PC-9 (cell line): ENCODE measurements at places on chromosomes 16 and 17.
A peak's percentile ranks its signal among the peaks of the same experiment; 100 is the strongest.

GRCh38 chr16:77943801-77944200, 78.5 kb upstream of the CLEC3A start:
- H3K36me3 ChIP-seq, result no peaks in the 10 kb centered on the region
- no peak overlapping the region for H3K4me3 ChIP-seq
- peaks cover 34% of the 10 kb centered on the region for H3K27me3 ChIP-seq
- H3K27ac ChIP-seq, result no peak overlapping the region
- no peaks in the 10 kb centered on the region for H3K4me1 ChIP-seq

GRCh38 chr17:36675250-36675649, 73.9 kb downstream of the MRM1 start:
- no peak for DNase-seq
- no peaks in the 10 kb centered on the region for H3K36me3 ChIP-seq
- no peaks in the 10 kb centered on the region for H3K4me1 ChIP-seq

GRCh38 chr16:77739559-77739892, 17.2 kb downstream of the NUDT7 start:
- H3K27me3 ChIP-seq, result peaks cover 16% of the 10 kb centered on the region; the same call in 1 of the 2 replicates
- DNase-seq, result no peak
- H3K4me1 ChIP-seq, result no peaks in the 10 kb centered on the region
- H3K36me3 ChIP-seq, result no peaks in the 10 kb centered on the region

DNA sequence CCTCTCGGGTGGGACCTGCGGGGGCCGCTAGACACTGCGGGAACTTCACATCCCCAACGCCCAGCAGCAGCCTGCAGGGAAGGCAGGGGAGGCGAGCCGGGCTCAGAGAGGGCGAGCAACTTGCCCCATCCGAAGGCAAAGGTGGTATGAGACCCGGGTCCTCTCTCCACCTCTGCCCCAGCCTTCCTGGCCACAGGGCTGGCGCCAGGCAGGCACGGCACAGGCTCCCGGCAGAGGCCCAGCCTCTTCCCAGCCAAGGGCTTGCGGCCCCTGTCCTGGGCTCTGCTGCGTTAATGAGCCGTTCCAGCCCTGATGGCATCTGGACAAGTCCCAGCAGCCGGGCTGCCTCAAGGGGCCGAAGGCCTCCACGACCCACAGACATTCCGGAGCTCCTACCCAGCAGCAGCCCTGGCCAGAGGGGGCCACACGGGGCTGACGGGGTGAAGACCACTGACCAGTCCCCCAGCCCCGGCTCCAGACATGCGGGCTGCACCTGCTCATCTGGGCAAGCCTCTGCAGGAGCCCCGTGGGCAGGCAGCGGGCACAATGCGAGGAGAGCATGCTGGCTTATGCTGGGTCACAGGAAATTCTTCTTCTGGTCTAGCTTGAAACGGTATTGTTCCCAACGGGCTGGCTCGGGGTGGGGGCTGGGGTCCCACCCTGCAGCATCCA, 1.2 kb upstream of the HS3ST6 start:
- H3K36me3 ChIP-seq, result no peaks in the 10 kb centered on the region
- H3K27me3 ChIP-seq, result peaks cover 35% of the 10 kb centered on the region; the same call in 1 of the 2 replicates
- H3K4me3 ChIP-seq, result no peak overlapping the region

DNA sequence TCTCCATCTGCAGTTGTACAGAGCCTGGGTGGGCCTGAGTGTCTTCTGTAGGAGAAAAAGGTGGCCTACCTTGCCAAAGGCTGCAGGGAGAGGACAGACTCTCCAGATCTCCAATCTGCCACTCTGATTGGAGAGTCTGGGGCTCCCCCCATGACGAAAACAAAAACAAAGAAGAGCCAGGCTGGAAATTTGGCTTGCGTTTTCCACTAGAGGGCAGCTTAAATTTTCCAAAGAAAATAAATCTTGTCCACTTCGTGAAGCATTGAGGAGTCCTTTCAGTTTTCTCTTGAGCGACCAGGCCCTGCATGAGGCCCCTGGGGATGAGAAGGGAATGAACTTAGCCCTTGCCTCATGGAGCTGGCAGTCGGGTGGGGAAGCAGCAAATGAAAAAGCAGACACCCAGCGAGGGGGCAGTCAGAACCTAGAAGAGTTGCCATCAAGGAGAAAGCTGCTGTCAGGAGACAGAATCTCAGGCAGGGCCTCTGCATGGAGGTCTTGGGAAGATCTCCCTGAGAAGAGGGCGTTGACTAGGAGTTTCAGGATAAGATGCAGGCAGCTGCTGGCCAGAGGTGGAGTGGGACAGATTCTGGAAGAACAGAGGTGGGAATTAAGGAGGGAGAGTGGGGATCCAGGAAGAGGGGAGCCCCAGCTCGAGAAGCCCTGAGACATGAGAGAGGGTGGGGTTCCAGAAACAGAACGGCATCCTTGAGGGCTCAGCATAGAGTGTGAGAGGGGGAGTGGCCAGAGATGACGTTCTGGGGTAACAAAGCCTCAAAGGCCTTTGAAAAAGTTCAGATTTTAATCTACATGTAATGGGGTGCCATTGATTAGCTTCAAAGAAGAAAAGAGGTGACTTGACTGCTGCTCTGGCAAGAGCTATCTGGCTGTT, 8.4 kb upstream of the SHCBP1 start:
- no peak overlapping the region; the same call in 1 of the 2 replicates for H3K4me3 ChIP-seq
- H3K27me3 ChIP-seq, result no peaks in the 10 kb centered on the region; the same call in 1 of the 2 replicates
- peak; percentile 48 for DNase-seq
- no peak overlapping the region for H3K27ac ChIP-seq
- H3K36me3 ChIP-seq, result no peaks in the 10 kb centered on the region

GRCh38 chr16:79554912-79555311, 45.6 kb downstream of the MAF start:
- H3K36me3 ChIP-seq, result no peaks in the 10 kb centered on the region
- H3K4me3 ChIP-seq, result no peak overlapping the region
- no peaks in the 10 kb centered on the region for H3K4me1 ChIP-seq
- H3K27me3 ChIP-seq, result peaks cover 24% of the 10 kb centered on the region; the same call in 1 of the 2 replicates
- DNase-seq, result no peak

DNA sequence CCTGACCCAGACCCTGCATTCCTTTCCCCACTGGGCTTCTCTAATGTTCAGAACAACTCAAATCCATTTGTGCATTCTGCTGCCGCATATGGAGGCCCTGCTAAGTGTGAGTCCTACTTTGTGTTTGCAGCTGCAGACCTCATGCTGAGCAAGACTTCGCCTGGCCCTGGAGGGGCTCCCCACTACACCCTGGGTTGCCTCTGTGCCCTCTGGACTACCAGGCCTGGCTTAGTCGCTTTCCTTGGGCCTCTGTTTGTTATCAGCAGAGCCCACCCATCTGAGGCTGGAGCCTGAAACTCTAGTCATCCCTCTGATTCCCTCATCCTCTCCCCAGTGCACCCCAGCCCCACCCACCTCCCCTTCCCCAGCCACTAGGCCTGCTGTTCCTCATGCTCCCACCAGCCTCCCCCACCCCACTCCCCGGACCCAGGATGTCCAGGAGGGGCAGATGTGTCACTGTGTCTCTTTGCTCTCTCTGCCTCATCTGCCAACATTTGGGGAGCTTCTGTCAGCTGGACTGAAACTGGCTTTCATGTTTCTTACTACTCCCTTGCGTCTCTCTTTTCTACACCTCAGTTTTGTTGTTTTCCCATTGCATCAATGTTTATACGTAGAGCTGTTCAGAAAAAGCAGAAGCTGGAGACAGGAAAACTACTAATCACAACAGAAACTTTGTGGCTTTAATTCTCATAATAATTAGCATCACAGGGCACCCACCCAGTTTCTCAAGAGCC, 17.9 kb upstream of the CD300E start:
- H3K4me1 ChIP-seq, result no peaks in the 10 kb centered on the region
- no peak for DNase-seq
- no peak overlapping the region for H3K4me3 ChIP-seq
- peaks cover 94% of the 10 kb centered on the region for H3K27me3 ChIP-seq
- H3K36me3 ChIP-seq, result no peaks in the 10 kb centered on the region

GRCh38 chr17:57410169-57410568, 153.8 kb downstream of the MSI2 start:
- H3K4me1 ChIP-seq, result peaks cover 33% of the 10 kb centered on the region
- no peak overlapping the region for H3K27ac ChIP-seq
- H3K36me3 ChIP-seq, result no peaks in the 10 kb centered on the region
- DNase-seq, result no peak
- H3K4me3 ChIP-seq, result no peak overlapping the region

DNA sequence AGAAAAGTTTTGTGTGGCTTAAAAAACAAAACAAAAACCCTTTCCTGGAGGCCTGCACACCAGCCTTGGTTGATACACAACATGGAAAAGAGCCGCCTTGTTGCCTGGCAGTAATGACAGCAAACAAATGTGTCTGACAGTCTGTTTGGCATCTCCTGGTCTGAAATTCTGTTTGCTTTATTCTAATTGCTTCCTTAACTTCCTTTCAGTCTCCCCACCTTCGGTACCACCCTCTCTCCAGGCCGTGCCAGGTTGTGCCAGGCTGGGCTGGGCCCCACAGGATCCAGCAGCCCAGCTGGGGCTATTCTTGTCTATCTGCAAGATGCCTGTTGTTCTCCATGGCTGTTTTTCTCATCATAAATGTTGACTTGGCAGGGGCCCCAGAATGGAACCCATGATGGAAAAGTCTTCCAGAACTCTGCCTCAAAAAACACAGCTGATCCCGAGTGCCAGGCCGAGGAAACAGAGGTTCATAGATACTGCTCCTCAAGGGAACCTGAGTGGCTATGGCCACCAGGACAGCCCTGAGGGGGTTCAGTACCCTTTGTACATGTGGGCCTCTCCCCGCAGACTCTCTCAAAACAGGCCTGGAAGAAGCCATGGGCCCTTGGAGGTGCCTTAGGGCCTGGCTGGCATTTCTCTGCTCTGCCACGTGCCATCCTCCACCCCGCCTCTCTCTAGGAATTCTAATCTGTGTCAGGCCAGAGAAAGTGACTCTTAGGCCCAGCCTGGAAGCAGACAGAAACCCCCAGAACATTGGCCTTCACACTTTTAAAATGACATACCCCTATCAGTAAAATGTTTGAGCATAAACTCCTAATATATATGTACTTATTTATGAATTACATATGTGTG, 50.5 kb downstream of the YPEL2 start:
- no peak overlapping the region for H3K27ac ChIP-seq
- no peak for DNase-seq
- H3K36me3 ChIP-seq, result no peaks in the 10 kb centered on the region
- H3K4me1 ChIP-seq, result no peaks in the 10 kb centered on the region
- no peaks in the 10 kb centered on the region for H3K27me3 ChIP-seq

DNA sequence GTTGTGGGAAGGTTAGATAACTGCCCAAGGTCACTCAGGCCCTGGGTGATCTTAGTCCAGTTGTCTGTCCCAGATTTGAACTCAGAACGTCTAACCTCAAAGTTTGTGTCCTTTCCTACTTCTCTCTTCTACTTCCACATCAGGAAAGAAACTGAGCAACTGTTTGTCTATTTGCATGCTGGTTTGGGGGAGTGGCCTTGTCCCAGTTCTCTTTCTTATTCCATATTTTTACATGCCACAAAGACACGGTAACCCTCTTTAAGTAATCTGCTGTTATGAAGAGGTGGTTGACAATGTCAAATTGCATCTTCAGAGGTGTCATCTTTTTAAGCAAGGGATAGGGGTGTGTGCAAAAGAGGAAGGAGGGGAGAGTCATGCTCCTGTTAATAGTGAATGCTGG, 432.5 kb downstream of the HS3ST3B1 start:
- no peak overlapping the region for H3K4me3 ChIP-seq
- H3K4me1 ChIP-seq, result peaks cover 6% of the 10 kb centered on the region; the same call in 1 of the 2 replicates
- DNase-seq, result no peak
- no peak overlapping the region for H3K27ac ChIP-seq
- no peaks in the 10 kb centered on the region for H3K36me3 ChIP-seq

GRCh38 chr17:39746145-39746461, 8.4 kb downstream of the GRB7 start:
- H3K27ac ChIP-seq, result no peak overlapping the region
- H3K36me3 ChIP-seq, result peaks cover 15% of the 10 kb centered on the region; the same call in 1 of the 2 replicates
- H3K4me3 ChIP-seq, result no peak overlapping the region
- DNase-seq, result no peak
- peaks cover 25% of the 10 kb centered on the region for H3K4me1 ChIP-seq
- no peaks in the 10 kb centered on the region for H3K27me3 ChIP-seq

DNA sequence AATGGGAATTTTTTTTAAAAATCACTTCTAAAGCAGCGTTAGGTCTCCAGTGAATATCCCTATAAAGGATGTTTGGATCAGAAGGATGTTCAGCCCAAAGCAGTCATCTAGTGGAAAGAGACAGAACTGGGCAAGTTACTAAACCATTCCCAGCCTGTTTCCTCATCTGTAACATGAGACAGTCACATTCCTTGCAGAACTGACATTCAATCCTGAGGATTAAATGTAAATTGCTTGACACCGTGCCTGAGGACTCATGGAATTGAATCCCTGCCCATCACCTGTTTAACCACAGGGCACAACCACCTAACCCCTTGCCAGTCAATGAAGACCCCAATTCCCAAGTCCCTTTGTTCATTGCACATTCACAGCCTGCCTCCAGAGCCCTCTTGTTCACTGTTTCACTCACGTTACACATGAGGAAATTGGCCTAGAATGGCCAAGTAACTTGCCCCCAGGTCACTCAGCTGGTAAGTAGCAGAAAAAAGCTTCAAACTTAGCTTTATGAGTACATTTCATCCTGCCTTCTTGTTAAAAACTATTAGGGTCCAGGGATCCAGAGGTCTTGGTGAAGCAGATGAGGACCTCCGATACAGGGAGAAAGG, 1.4 kb downstream of the CMTM2 start:
- no peak overlapping the region for H3K27ac ChIP-seq
- H3K4me3 ChIP-seq, result no peak overlapping the region
- peak; percentile 25 for DNase-seq
- H3K27me3 ChIP-seq, result no peaks in the 10 kb centered on the region
- H3K36me3 ChIP-seq, result no peaks in the 10 kb centered on the region

- no peak overlapping the region for H3K27ac ChIP-seq
- H3K4me3 ChIP-seq, result no peak overlapping the region
- H3K27me3 ChIP-seq, result no peaks in the 10 kb centered on the region
- no peaks in the 10 kb centered on the region for H3K36me3 ChIP-seq
These were observed 166.2 kb upstream of the KCNJ16 start for GRCh38 chr17:69908626-69909368.

DNA sequence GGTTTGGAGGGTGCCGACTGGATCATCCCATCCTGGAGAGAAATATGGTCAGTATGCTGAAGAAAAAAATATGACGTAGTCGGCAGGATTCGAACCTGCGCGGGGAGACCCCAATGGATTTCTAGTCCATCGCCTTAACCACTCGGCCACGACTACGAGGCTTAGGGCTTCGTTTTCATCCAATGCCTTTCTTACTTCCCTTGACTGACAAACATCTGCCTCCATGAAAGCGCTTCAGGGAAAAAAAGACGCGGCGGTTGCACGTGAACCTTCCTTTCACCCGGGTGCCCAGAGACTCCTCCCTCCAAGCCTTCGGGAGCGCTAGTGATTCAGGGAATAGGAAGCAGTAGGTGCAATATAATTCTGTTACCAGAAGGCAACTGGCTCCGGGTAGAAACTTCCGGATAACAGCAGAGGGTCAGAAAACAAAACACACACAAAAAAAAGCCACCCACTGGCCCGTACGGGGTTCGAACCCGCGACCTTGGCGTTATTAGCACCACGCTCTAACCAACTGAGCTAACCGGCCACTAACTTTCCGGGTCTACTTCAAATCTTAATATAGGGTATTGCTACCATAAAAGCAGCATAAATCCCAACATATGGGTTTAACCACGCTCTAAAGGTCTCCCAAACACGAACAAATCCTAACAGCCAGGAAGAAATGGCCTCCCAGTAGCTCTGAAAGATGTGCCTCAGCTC, 16.3 kb upstream of the AURKB start:
- 0 out of 2 replicates have a peak overlapping the region, but pooled peaks have one; percentile 26 for H3K27ac ChIP-seq
- H3K4me1 ChIP-seq, result no peaks in the 10 kb centered on the region; the same call in 1 of the 2 replicates
- H3K36me3 ChIP-seq, result no peaks in the 10 kb centered on the region
- no peak for DNase-seq
